NCI-H1092 treated with DMSO at 0.1 percent for 48 hours (cell line): ENCODE measurements at places on chromosomes 3 and 15.
A peak's percentile ranks its signal among the peaks of the same experiment; 100 is the strongest.

- peak; percentile 27 for DNase-seq
Observed at GRCh38 chr15:59532770-59533379, 78.7 kb upstream of the GCNT3 start.

- DNase-seq, result no peak
Observed at GRCh38 chr3:188854772-188855149, 317.0 kb upstream of the TPRG1 start.

DNA sequence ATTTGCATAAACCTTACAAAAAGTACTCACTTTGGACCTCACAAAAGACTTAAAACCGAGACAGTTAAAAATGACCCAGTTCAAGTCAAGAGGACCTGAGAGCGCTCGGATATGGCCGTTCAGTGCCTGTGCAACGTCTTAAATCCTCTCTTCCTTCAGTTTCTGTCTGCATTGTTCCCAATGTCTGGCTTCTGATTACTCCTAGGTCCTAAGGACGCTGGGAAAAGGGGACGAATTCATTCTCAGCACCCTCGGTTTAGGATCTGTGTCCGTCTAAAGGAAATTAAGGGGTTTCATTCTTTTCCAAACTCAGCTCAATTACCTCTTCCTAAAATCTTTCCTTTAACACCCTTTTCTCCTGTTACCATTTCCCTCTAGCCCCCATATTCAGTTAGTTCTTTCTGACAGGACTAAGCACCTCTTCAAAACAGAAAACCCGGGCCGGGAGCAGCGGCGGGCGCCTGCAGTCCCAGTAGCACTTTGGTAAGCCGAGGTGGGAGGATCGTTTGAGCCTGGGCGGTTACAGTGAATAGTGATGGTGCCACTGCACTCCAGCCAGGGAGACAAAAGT lies 970 bp downstream of the DPPA4 start:
- DNase-seq, result no peak

DNA sequence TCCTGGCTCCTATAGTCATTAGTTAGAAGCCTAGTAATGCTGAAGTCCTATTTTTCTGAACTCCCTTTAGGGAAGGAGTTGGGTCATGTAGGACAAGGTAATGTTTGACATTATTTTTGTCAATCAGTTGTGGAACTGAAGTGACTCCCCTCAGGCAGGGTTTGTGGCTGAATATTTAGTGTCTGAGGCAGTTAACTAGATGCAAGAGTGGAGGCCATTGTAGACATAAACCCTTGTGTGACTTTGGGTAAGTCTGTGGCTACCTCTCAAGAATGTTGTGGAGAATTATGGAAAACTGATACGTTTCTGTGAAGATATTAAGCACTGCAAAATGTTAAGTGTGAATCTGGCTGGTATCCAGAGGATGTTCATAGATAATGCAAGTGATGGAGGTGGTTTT lies 125.2 kb upstream of the PHLDB2 start:
- no peak for DNase-seq

DNA sequence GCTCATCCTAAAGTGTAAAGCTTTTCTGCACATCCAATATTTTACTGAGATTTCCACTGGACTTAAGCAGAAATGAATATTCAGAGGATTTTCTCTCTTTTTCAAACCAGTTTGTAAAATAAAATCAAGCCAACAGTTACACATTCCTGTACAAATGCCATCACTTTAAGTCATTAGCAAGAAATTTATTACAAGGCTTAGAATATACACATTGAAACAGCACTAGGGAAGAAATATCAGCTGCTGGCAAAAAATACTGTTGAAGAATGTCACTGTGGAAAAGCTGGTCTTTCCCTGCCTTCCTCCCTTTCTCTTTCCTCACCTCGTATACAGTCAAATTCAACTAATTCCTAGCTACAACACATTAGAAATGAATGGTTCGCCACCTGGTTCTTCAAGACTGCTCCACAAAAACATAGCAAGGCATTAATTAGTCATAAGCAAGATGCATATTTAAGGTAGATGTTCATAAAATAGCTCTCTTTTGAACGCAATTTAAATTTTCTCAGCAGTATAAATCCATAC lies 21.3 kb downstream of the PLOD2 start:
- no peak for DNase-seq

DNA sequence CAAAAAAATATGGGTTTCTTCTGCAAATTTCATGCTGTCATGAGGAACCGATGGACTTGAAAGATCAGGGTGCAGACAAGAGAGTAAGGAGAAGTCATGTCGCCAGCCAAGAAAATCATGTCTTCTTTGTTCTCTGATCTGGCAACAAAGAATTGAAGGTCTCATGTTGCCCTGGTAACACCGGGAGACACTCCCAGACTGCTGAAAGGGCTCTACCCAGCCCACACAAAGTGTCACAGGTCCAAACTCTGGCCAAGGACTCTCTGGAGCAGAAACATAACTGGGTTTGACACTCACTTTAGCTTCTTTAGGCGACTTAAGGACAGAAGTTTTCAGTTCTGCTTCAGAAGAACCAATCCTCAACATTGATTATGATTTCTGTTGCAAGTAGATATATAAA lies 42.9 kb downstream of the SIDT1 start:
- DNase-seq, result peak; percentile 4

DNA sequence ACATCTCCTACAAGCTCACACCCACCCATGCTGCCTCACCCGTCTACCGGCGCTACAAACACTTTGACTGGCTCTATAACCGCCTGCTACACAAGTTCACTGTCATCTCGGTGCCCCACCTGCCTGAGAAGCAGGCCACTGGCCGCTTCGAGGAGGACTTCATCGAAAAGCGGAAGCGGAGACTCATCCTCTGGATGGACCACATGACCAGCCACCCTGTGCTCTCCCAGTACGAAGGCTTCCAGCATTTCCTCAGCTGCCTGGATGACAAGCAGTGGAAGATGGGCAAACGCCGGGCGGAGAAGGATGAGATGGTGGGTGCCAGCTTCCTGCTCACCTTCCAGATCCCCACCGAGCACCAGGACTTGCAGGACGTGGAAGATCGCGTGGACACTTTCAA lies 2.1 kb downstream of the SNX33 start:
- DNase-seq, result no peak
